Osteoblast (primary cell): ENCODE measurements at places on chromosomes 3 and 15. TPM values are rescaled to one million over a fixed set of nuclear protein-coding genes. Genes with fewer than 3 reads are reported as not detected.

DNA sequence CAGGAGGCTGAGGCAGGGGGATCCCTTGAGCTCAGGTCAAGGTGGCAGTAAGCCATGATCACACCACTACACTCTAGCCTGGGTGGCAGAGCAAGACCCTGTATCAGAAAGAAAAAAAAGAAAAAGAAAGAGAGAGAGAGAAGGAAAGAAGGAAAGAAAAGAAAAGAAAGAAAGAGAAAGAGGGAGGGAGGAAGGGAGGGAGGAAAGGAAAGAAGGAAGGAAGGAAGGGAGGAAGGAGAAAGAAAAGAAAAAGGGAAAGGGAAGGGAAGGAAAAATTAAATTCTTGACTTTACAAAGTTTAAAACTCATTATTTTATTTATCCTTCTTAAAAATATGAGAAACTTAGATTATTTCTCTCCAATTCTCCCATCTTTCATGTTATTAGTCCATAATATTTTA is 17.1 kb upstream of the IDH2 start:
- no peaks in the 10 kb centered on the region for H3K27me3 ChIP-seq
- DNase-seq = no peak
- H3K36me3 ChIP-seq = no peaks in the 10 kb centered on the region
- no peak overlapping the region for H3K4me3 ChIP-seq
- no peak overlapping the region for H3K27ac ChIP-seq

DNA sequence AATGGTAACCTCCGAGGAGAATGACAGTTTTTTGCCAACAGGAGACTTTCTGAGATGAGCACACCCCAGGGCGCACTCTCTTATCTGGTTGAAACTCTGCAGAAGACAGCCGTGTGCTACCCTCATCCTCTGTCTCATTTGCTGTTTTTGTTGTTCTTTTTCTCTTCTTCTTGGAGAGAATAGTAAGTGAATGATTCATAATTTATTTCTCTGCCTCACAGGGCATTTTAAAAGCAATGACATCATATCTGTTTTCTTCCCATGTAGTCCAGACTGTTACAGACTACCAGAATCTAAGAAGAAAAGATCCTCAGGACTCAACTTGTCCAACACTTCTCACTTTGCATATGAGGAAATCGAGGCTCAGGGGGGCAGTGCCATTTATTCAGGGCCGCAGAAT is 771.1 kb upstream of the GRM7 start:
- no peaks in the 10 kb centered on the region for H3K27me3 ChIP-seq
- no peaks in the 10 kb centered on the region for H3K4me1 ChIP-seq
- H3K27ac ChIP-seq = no peak overlapping the region
- no peaks in the 10 kb centered on the region for H3K36me3 ChIP-seq
- H3K4me3 ChIP-seq = no peak overlapping the region

GRCh38 chr15:89019436-89019835 is 68.8 kb upstream of the ABHD2 start:
- no peak overlapping the region for H3K4me3 ChIP-seq
- H3K4me1 ChIP-seq = peaks cover 55% of the 10 kb centered on the region
- H3K27ac ChIP-seq = peak overlapping the region; percentile 8
- no peak for DNase-seq

DNA sequence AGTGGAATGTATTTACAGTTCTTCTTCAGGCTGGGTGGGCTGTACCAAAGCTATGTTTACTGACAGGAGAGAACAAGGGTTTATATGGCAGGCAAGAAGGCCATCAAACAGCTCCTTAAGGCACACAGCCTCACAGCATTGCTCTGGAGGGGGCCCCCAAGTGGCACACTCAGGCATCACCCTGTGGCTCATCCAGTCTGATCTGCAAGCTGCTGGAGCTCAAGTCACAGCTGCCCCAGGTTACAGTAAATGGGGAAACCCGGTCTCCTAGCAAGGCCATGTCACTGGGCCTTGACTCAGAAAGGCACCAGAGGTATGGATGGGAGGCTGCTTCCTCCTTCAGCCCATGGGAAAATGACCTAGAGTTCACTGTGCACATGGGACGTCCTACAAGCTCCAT is 67.5 kb downstream of the TFG start:
- H3K36me3 ChIP-seq = peaks cover 50% of the 10 kb centered on the region
- H3K27ac ChIP-seq = peak overlapping the region; percentile 75
- H3K4me3 ChIP-seq = no peak overlapping the region

DNA sequence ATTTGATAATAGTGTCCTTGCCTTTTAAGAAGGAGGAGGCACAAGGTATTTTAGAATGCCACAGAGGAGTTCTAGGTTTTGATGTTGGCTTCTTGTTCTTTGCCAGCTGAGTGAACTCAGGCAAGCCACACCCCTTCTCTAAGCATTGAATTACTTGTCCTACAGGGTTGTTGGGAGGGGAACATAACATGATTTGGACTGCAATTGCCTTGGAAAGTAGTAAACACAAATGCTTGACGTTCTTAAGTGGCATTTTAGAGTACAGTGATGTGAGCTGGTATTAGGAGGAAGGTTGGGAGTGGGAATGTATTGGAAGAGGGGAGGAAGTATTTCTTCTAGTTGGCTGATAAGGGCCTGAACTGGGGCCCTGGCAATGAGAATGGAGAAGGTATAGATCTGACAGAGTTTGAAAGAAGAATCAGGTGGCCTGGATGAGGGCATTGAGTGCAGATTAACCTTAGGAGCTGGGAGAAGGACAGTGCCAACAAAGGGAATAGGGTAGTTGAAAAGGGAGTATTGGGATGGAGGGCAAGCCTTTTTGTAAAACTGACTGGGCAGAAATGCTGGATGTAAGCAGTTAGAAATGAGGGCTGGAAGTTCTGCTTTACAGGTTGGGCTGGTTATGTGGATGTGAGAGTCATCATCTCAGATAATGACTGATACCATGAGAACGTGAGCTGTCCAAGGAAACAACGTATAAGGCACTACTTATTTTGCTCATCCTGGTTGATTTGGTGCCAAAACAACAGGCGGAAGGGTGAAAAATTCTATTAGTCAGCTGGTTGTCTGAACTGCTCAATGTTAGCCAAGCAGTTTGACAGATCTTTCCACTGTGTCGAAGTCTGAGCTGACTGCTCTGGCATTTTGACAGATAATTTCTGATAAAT is 16.7 kb downstream of the KAT2B start:
- no peaks in the 10 kb centered on the region for H3K36me3 ChIP-seq
- no peaks in the 10 kb centered on the region for H3K27me3 ChIP-seq
- H3K4me3 ChIP-seq = no peak overlapping the region
- peaks cover 28% of the 10 kb centered on the region for H3K4me1 ChIP-seq

- H3K36me3 ChIP-seq = peaks cover 37% of the 10 kb centered on the region
- H3K27ac ChIP-seq = no peak overlapping the region
- H3K27me3 ChIP-seq = no peaks in the 10 kb centered on the region
- H3K4me1 ChIP-seq = peaks cover 15% of the 10 kb centered on the region
- no peak for DNase-seq
Observed at GRCh38 chr15:74593122-74593521, 22.5 kb upstream of the CLK3 start.

Gene TMF1
- total RNA-seq = 44.5 and 45.6 TPM in 2 replicates

Gene IMPDH2
- total RNA-seq = 273 and 286 TPM in 2 replicates

GRCh38 chr3:26108846-26109489 is 319.1 kb downstream of the OXSM start:
- no peak for DNase-seq
- H3K4me1 ChIP-seq = no peaks in the 10 kb centered on the region
- no peak overlapping the region for H3K27ac ChIP-seq
- H3K27me3 ChIP-seq = no peaks in the 10 kb centered on the region
- no peaks in the 10 kb centered on the region for H3K36me3 ChIP-seq

Gene CP
- 0.88 and 1.4 TPM in 2 replicates for total RNA-seq

DNA sequence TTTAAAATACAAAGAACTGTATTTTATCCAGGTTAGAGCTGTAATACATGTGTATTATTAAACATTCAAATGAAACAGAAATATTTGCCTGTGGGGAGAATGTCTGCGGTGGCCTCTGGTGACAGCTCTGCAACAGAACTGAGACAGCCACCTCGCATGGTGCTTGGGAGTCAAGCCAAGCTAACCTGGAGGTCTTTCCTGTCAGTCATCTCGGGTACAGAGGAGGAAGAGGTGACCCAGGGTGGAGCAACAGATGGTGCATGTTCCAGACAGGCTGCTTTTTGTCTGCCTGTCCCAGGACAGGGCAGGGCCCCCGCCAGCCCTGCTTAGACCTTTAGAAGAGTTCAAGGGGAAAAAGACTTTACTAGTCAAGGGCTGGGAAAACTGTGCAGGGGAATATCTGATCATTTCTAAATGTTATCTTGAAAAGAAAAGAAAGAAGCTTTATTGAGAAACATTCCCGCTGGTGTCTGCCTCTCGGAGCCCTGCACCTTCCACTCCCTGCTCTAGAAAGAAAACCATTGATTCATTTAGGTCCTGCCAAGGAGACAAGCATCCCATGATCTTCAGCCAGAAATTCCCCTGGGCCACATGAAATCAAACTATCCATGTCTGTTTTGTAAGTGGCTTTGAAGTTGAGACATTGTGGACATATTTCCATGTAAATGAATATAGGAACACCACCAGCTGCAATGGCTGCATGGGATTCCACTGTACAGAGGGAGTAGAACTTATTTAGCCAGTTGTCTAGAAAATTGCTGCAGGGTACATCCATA is 5.5 kb upstream of the NR2E3 start:
- no peak overlapping the region for H3K27ac ChIP-seq
- peaks cover 17% of the 10 kb centered on the region for H3K4me1 ChIP-seq
- peak; percentile 77 for DNase-seq
- H3K36me3 ChIP-seq = no peaks in the 10 kb centered on the region
- H3K4me3 ChIP-seq = no peak overlapping the region
- H3K27me3 ChIP-seq = peaks cover 6% of the 10 kb centered on the region

Gene CX3CR1
- under 0.01 TPM in 2 replicates for total RNA-seq

DNA sequence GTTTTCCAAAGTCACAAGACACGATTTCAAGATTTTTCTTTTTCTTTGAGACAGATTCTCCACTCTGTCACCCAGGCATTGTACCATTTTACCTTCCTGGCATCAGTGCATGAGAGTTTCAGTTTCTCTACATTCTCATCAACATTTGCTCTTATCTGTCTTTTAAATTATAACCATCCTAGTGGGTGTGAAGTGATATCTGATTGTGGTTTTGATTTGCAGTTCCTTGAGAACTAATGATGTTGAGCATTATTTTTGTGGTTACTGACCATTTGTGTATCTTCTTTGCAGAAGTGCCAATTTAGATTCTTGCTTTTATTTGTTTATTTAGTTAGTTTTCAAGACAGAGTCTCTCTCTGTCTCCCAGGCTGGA is 41.2 kb downstream of the ADIPOQ start:
- peaks cover 4% of the 10 kb centered on the region for H3K4me1 ChIP-seq
- DNase-seq = no peak
- no peaks in the 10 kb centered on the region for H3K36me3 ChIP-seq
- H3K27ac ChIP-seq = no peak overlapping the region
- H3K27me3 ChIP-seq = peaks cover 2% of the 10 kb centered on the region

DNA sequence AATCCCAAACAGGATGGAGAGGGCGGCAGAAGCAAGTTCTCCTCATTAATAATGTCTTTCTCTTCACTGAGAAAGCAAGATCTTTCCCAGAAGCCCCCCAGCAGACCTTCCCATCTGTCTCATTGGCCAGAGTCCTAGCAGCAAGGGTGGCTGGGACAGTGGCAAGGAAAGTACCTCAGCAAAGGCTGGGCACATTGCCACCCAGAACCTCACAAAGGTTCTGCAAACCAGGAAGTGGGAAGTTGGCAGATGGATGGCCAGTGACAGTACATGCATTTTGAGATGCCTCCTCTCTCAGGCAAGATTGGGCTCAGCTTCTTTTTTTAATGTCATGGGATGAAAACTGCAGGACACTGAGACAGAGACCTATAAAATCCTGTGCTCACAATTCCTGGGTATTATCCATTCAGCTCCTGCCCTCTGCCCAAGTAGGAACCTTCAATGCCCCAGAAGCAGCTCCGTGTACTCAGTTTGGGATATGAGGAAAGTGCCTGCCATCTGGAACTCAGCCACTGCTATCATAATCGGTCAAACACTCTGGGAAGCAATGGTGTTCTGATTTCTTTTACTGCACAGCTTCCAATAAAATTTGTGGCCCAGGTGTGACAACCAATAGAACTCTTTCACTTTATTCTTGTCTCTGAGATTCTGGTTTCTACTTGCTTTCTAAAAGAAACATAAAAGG is 25.5 kb downstream of the DPH3 start:
- no peak for DNase-seq
- H3K4me1 ChIP-seq = peaks cover 20% of the 10 kb centered on the region
- no peak overlapping the region for H3K27ac ChIP-seq
- H3K4me3 ChIP-seq = no peak overlapping the region
- H3K36me3 ChIP-seq = no peaks in the 10 kb centered on the region
- H3K27me3 ChIP-seq = no peaks in the 10 kb centered on the region

DNA sequence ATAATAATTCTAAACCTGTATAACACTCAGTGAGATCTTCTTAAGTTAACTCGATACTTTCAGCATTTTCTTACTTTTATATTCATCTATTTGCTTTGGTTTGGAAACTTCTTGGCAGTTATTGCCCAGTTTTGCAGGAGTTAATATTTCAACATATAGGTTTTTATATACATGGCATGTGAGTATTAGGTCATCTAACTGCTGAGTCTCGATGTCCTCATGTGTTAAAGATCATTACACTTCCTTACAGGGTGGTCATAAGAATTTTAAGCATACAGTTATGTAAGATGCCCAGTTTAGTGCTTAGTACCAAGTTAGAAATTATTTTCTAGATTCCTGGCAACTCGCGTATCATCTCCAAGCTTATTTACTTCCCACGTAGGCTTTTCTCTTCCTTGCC is 62.9 kb downstream of the TMEM39A start:
- H3K36me3 ChIP-seq = peaks cover 80% of the 10 kb centered on the region
- H3K27me3 ChIP-seq = no peaks in the 10 kb centered on the region
- H3K27ac ChIP-seq = no peak overlapping the region
- DNase-seq = no peak
